ENCODE measurements at places on chromosomes 7 and 10. TPM values are rescaled to one million over a fixed set of nuclear protein-coding genes. Genes with fewer than 3 reads are reported as not detected.

DPYSL4 gene
- 54.6 TPM for total RNA-seq

NCAPG2 gene
- 28.3 TPM for total RNA-seq

HOXA1 gene
- 31.2 TPM for total RNA-seq

GHRHR gene
- not detected for total RNA-seq

NME8 gene
- 0.67 TPM for total RNA-seq

SPDYE9 gene
- total RNA-seq = not detected

AKR1C8 gene
- total RNA-seq = not detected

OIT3 gene
- 1.1 TPM for total RNA-seq

NUB1 gene
- total RNA-seq = 49.0 TPM

HUS1 gene
- total RNA-seq = 45.1 TPM

DNA sequence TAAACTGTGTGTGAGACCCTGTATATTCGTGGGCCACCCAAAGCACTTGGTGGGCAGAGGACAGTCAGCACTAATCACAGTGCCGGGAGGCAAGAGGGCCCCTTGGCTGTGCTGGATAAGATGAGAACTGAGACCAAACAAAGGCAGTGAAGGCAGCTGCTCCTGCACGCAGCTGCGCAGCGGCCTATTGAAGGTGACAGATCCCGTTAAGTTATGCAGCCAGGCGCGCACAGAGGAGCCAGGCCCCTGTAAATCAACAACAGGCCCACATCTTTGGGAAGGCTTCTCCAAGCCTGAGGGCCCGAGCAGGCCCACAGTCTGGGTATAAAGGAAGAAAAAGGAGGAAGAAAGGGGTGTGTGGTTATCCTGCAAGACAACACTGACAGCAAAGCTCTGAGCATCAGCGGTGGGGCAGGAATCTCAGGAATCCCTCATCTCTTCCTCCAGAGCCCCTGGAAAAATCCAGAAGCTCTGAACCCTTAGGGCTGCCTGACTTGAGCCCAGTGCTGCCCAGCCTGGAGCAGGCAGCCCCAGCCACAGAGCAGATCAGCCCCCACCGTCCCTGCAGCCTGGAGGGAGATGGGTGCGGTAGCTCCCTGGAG, 154.2 kb downstream of the ARHGAP12 start:
- H3K4me1 ChIP-seq = peaks cover 4% of the 10 kb centered on the region
- H3K4me3 ChIP-seq = no peak overlapping the region
- no peaks in the 10 kb centered on the region for H3K27me3 ChIP-seq
- DNase-seq = no peak
- H3K36me3 ChIP-seq = peaks cover 1% of the 10 kb centered on the region

GRCh38 chr7:139714163-139714901, 63.5 kb downstream of the HIPK2 start:
- DNase-seq = no peak
- H3K4me3 ChIP-seq = no peak overlapping the region
- H3K4me1 ChIP-seq = peaks cover 35% of the 10 kb centered on the region
- H3K27me3 ChIP-seq = no peaks in the 10 kb centered on the region

GRCh38 chr10:61852261-61852660, 49.2 kb upstream of the ARID5B start:
- no peaks in the 10 kb centered on the region for H3K36me3 ChIP-seq
- H3K27me3 ChIP-seq = peaks cover 1% of the 10 kb centered on the region
- H3K4me1 ChIP-seq = no peaks in the 10 kb centered on the region

DNA sequence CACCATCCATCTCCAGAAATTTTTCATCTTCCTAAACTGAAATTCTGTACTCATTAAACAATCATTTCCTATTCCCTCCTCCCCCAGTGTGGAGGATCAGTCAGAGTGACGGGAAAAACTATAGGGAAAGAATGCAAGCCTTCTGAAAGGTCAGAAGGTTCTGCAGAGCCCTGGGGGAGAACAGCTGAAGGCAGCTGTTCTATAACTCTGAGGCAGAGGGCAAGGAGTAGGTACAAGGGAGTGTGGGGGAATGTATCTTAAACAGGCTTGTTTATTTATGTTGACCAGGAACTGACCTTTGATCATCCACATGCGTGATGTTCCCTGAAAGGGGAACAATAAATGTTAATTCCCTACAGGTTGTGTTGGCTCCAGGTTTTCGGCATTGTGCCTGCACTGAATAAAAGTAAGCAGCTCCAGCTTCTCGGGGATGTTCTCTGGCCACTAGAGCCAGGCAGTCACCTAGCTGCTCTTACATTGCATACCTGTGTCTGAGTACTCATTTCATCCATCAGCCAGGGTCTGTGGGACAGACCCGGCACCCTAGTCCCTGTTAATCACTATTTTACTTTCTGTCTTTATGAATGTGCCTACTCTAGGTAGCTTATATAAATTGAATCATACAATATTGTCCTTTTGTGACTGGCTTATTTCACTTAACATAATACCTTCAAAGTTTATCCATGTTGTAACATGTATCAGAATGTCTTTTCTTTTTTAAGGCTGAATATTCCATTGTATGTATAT, 5.8 kb downstream of the IFIT1 start:
- H3K27me3 ChIP-seq = no peaks in the 10 kb centered on the region
- no peaks in the 10 kb centered on the region for H3K36me3 ChIP-seq
- no peaks in the 10 kb centered on the region for H3K4me1 ChIP-seq
- no peak for DNase-seq
- no peak overlapping the region for H3K27ac ChIP-seq
- no peak overlapping the region for H3K4me3 ChIP-seq

- no peaks in the 10 kb centered on the region for H3K27me3 ChIP-seq
- H3K4me3 ChIP-seq = no peak overlapping the region
- DNase-seq = no peak
- H3K4me1 ChIP-seq = peaks cover 4% of the 10 kb centered on the region
- no peak overlapping the region for H3K27ac ChIP-seq
Observed at GRCh38 chr10:3516234-3516922, 268.6 kb downstream of the KLF6 start.

DNA sequence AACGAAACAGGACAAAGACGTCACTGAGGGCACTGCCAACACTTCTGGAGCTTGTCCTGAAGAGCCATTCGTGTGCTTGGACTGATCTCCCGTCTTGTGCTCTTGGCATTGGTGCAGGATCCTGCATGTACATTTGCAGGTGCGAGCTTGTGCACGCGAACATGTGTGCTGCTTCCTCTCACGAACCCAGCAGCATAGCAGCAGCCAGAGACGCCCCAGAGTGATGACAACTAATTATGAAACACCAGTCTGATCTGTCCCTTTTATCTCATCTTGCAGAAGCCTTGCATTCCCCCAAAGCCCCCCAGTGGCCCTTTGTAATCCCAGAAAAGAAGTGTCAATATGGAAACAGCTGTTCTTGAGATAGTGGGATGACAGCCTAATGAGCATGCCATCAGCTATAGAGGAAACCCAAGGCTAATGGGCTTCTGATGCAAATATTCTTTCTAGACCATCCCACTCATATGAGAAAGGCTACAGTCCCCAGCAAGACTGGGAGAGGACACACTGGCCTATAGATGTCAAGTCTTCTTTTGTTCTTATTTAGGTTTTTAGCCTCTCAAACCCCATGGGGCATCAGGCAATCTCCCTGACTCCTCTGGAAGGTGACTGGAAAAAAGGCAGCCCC, 310.6 kb downstream of the FRMD4A start:
- peaks cover 4% of the 10 kb centered on the region for H3K36me3 ChIP-seq
- H3K4me3 ChIP-seq = no peak overlapping the region
- H3K27ac ChIP-seq = no peak overlapping the region
- H3K4me1 ChIP-seq = peaks cover 13% of the 10 kb centered on the region
- no peak for DNase-seq

DNA sequence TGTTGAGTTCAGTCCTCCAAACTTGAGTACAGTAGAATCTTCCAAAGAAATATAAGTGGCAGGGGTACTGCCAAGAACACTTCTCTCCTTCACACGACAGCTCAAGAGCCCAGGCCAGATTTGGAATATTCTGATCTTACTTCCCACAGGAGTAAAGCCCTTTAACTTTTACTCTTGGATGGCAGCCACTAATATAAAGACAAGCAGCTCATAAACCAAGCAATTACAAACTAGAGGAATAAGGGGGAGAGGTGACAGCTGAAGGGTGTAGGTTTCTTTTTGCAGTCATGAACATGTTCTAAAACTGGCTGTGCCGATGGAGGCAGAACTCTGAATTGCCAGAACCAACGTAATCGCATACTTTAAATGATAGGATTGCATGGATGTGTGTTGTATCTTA, 74.8 kb downstream of the SVIL start:
- H3K27ac ChIP-seq = no peak overlapping the region
- H3K4me1 ChIP-seq = peaks cover 6% of the 10 kb centered on the region
- H3K36me3 ChIP-seq = peaks cover 8% of the 10 kb centered on the region
- no peak for DNase-seq

DNA sequence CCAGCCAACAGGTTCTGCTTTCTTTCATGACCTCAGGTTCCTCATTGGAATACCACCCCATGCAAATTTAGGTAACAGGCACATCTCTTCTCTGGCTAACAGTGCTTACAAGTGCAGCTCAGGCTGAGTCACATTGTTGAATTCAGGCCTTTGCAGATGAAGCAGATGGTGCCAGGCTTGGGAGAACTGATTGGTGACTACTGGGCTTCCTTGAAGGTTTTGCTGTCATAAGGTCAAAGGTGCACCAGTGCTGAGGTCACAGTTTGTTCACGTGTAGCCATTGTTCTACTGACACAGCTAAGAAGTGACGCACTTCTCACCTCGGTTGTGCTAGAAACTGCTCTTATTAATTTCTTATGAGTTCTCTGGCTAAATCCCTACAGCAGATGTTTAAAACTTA, 128.6 kb upstream of the BMPER start:
- DNase-seq = no peak
- peaks cover 10% of the 10 kb centered on the region for H3K4me1 ChIP-seq
- H3K27ac ChIP-seq = no peak overlapping the region
- peaks cover 2% of the 10 kb centered on the region for H3K36me3 ChIP-seq
- H3K4me3 ChIP-seq = no peak overlapping the region
- peaks cover 89% of the 10 kb centered on the region for H3K27me3 ChIP-seq

DNA sequence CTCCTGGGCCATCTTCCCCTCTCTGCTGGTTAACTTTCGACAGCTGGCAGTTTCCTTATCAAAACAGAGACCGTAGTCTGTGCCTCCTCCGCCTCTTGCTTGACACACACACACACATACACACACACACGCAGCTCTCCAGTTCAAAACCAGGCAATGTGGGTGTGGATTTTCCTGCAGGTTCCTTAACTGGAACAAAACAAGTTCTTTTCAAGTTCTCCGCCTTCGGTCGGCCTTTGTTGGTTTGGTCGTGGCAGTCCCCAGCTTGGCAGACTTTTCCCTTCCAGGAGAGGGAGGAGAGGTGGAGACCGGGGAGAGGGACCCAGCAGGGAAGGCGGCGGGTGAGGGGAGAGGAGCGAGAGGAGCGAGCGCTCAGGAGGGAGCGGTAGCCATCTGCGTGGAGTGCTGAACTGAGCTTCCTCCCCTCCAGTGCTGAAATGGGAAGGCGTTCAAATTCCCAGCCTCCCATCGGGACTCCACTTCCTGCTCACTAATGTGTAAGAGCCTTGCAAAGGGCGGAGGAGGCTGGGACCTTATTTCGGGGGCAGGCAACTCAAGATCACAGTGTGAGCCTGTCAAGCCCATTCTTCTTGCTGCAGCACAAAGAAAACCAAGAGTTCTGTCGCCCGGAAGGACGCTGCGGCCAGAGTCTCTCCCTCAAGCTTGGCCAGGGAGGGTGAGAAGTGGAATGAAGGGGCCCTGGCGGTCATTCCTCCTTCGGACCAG, 120.6 kb downstream of the PRPF18 start:
- peak; percentile 31 for DNase-seq
- peaks cover 7% of the 10 kb centered on the region for H3K36me3 ChIP-seq
- peaks cover 70% of the 10 kb centered on the region for H3K4me1 ChIP-seq
- peak overlapping the region; percentile 79 for H3K4me3 ChIP-seq
- H3K27me3 ChIP-seq = peaks cover 33% of the 10 kb centered on the region
- H3K27ac ChIP-seq = peak overlapping the region; percentile 95

- no peaks in the 10 kb centered on the region for H3K27me3 ChIP-seq
- peaks cover 6% of the 10 kb centered on the region for H3K4me1 ChIP-seq
- H3K4me3 ChIP-seq = no peak overlapping the region
- peak overlapping the region; percentile 51 for H3K27ac ChIP-seq
- DNase-seq = no peak
Observed at GRCh38 chr7:152054367-152055230, 29.1 kb downstream of the GALNT11 start.

- no peak overlapping the region for H3K4me3 ChIP-seq
- no peak for DNase-seq
- no peak overlapping the region for H3K27ac ChIP-seq
- H3K36me3 ChIP-seq = no peaks in the 10 kb centered on the region
- peaks cover 15% of the 10 kb centered on the region for H3K27me3 ChIP-seq
Observed at GRCh38 chr7:21526448-21526847, 16.4 kb upstream of the DNAH11 start.

- DNase-seq = no peak
- no peak overlapping the region for H3K27ac ChIP-seq
- H3K4me3 ChIP-seq = no peak overlapping the region
- H3K27me3 ChIP-seq = peaks cover 42% of the 10 kb centered on the region
Observed at GRCh38 chr10:47056247-47056510, 145.0 kb downstream of the PTPN20 start.

DNA sequence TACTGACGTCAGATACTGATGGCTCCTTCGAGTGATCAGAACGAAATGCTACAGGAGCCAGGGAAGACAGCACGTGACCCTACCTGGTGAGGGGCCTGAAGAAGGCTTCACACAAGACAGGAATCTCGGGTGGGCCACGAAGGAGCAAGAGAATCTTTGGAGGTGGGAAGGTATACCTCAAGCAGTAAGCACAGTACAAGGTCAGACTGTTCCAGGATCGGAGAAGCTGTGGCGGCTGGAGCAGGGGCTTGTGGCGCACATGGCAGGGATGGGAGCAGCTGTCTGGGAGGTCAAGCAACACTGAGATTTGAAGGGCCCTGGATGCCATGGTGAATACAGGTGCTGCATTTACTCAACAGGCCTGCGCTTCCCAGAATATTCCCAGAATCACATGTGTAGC, 45.4 kb downstream of the C10orf143 start:
- no peaks in the 10 kb centered on the region for H3K4me1 ChIP-seq
- H3K27me3 ChIP-seq = no peaks in the 10 kb centered on the region
- H3K4me3 ChIP-seq = no peak overlapping the region

GRCh38 chr10:72044417-72045041, 43.8 kb downstream of the SPOCK2 start:
- peak overlapping the region; percentile 29 for H3K27ac ChIP-seq
- H3K4me3 ChIP-seq = no peak overlapping the region
- H3K4me1 ChIP-seq = peaks cover 22% of the 10 kb centered on the region
- DNase-seq = no peak
- H3K36me3 ChIP-seq = no peaks in the 10 kb centered on the region

GRCh38 chr7:18354108-18355085, 141.2 kb upstream of the HDAC9 start:
- no peaks in the 10 kb centered on the region for H3K27me3 ChIP-seq
- peaks cover 17% of the 10 kb centered on the region for H3K4me1 ChIP-seq
- H3K36me3 ChIP-seq = no peaks in the 10 kb centered on the region
- H3K27ac ChIP-seq = no peak overlapping the region

DNA sequence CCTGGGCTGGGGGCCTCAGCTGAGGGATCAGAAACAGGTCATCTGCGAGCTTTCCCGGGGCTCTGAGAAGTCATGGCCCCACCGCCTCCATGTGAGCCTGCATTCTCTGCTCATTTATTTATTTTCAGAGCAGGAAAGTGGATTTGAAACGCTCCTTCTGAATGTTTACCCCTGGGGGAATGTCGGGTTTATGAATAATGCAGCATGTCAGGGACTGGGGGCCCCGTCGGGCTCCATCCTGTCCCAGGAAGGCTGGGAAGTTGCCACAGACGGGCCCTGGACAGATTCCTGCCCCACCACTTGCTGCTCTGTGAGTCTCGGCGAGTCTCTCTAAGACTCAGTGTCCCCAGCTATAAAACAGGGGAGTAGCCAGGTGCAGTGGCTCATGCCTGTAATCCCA, 11.9 kb upstream of the GTF2IRD1 start:
- no peak overlapping the region for H3K27ac ChIP-seq
- no peak for DNase-seq
- no peak overlapping the region for H3K4me3 ChIP-seq
- H3K27me3 ChIP-seq = peaks cover 3% of the 10 kb centered on the region

GRCh38 chr10:5550621-5551530, 26.1 kb downstream of the CALML3 start:
- no peak for DNase-seq
- peak overlapping the region; percentile 80 for H3K27ac ChIP-seq
- peaks cover 9% of the 10 kb centered on the region for H3K27me3 ChIP-seq
- H3K4me3 ChIP-seq = no peak overlapping the region

Data from progenitor cell of endocrine pancreas (in vitro differentiated cells).